ENCODE measurements at places on chromosomes 12 and 14.
A peak's percentile ranks its signal among the peaks of the same experiment; 100 is the strongest.

GRCh38 chr14:30921305-30921704, 46.9 kb downstream of the COCH start:
- peak; percentile 6 for DNase-seq

- no peak for DNase-seq
Observed at GRCh38 chr14:34794941-34795340, 80.2 kb downstream of the BAZ1A start.

DNA sequence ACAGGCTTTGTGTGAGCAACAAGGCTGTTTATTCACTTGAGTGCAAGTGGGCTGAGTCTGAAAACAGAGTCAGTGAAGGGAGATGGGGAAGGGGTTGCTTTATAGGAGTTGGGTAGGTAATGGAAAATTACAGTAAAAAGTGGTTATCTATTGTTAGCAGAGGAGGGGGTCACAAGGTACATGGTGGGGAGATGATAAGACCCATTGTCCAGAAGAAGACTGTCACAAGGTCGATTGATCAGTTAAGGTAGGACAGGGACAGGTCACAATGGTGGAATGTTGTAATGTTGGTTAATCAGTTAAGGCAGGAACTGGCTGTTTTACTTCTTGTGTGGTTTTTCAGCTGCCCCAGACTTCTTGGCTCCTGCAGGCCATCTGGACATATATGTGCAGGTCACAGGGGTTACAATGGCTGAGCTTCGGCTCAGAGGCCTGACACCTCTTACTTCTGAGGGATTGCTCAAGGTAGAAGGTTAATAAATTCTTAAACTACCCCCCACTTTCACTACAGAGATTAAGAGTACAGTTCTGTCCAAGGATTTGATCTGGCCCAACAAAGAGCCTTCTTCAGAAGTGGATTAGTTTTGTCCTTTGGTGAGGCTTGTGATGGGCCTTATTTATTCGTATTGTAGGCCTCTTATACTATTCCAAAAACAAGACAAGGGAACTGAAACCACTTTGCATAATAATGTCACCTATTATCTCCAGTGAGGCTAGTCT, 13.8 kb upstream of the DHRS4 start:
- no peak for DNase-seq

DNA sequence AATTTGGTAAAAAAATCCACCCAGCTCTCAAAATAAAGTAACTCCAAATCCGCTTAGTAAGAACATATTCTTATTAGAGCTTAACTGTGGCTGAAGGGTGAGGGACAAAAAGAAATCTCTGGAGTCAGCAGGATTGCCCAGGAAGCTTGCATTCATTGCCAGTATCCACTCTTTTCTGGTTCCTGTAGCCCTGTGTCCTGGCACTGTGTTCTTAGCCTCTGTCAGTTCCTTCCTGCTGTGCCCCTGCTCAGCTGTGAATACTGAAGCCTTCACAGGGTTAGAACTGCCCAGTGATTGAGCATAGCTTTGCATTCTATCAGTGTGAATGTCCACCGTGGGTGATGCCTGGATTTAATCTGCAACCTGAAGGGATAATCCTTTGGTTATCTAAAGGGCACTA, 266.9 kb upstream of the PELI2 start:
- DNase-seq = no peak

DNA sequence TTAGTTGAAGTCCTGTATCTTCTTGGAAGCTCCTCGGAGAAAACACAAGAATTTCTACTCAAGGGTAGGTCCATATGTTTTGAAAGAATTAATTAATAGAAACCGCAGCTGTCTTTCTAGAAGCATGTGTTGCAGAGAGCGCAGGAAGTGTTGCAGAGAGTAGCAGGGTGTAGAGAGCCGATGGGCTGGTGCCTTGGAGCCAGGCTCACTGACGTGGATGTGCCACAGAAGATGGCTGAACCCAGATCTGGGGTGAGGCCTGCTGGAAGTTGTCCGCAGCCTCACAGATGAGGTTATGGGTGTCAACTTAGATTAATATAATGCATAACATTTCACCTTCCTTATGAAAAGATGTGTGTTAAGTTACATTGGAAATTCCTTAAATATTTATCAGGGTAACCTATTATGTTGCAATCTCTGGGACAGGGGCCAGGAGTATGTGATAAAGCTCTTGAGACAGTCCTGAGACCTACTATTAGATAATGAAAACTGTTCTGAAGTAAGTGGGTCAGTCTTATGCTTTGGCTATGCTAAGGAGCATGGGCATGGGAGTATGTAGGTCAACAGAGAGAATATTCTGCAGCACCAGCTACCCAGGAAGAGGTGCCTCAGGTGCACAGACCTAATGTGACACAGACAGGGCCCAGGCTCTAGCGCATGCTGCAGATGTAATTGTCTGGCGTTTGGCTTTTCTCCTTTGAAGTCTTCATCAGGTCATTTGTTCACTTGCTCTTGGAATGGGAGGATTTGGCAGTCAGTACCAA, 973.3 kb downstream of the BCL11B start:
- peak; percentile 12 for DNase-seq

DNA sequence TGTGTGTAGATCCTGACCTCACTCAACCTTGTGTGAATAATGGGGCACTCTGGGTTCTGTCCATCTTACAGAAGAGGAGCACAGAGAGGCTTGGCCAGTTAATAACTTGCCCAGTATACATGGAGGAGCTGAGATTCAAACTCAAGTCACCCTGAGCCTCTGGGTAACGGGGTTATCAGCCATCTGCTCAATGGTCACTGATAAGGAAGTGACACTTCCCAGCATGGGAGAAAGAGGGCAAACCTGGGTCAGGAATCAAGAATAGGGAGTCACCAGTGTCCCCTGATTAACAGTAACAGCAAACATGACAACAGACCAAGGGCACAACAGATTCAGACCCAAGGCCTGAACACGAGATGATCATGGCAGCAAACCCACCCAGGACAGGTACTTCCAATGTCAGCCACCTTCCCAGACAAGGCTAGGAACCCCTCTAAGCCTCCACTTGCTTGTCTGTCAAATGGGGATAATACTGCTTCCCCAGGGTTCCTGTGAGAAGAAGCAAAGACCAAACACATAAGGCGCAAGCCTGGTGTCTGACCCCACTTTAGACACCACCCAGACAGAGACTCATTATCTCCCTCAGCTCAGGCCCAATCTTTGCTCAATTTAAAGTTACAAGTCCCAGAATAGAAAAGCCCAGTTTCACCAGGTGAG, 3.6 kb downstream of the CCDC85C start:
- no peak for DNase-seq

- DNase-seq = no peak
Observed at GRCh38 chr12:92442782-92443181, 260.0 kb upstream of the PLEKHG7 start.

GRCh38 chr14:25868521-25869314, 729.1 kb downstream of the NOVA1 start:
- no peak for DNase-seq

GRCh38 chr14:53151523-53152183, 1.5 kb downstream of the DDHD1 start:
- DNase-seq = no peak

DNA sequence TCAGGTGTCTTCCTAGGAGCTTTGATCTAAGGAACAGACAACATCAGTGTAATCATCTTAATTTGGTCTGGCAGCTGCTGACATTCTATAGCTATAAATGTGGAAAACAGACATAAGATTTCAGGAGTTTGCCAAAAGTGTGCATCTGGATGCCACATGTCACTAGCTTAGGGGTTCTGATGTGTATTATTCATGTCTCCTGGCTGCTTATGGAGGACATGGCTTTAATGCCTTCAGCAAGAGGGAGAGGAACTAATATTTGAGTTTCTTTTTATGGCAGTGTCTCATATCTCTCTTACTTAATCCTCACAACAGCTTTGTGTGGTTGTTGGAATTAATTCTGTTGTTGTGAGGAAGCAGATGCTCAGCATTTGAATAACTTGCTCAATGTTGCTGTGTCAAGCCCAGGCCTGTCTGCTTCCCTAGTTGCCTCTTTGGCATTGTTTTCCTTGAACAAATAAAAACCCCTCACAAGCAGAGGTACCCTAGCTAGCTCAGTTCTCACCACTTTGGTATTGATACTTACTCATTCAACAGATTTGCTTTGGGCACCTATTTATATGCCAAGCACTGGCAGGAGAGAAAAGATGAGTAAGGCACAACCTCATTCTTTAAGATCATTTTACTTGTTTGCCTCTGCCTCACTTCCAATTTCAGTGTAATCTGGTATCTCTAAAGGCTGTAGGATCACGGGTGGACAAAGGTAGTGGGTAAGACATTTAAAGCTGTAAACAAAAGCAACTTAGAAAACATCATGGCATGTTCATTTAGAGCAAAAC, 39.8 kb upstream of the EID3 start:
- DNase-seq = peak; percentile 92

DNA sequence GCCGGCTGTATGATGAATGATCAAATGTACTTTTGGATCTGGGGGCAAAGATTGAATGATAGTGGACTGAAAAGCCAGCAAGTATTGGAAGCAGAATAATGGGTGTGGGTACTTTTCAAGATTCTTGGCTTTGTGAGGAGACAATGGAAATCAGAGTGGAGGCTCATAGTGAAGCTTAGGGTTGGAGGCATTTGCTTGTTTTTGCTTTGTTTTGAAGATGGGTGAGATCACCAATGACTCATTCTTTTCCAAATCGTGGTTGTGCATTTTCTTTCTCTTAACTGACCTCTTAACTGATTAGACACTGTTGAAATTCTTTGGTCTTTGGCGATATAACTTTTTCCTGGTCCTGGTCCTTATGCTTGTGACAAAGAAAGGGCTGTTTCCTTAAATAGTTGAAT, 54.4 kb downstream of the PELI2 start:
- DNase-seq = no peak

- no peak for DNase-seq
Observed at GRCh38 chr14:59308673-59309072, 120.2 kb downstream of the DAAM1 start.

DNA sequence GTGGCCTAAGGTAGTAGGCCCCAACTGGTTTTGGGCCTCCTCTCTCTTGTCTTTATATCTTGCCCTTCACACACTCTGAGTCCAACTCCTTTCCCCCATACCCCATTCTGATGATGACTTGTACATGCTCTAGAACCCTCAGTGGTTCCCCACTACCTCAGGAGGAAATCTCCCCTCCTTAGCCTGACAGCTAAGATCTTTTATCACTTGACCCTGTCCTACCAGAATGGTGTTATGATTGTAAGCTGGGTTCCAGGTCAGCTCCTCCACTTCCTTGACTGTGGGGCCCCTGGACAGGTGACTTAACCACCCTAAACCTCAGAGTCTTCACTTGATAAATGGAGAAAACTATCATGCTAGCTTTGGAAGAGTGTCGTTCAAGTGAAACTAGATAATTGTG, 9.4 kb upstream of the MYL2 start:
- no peak for DNase-seq

DNA sequence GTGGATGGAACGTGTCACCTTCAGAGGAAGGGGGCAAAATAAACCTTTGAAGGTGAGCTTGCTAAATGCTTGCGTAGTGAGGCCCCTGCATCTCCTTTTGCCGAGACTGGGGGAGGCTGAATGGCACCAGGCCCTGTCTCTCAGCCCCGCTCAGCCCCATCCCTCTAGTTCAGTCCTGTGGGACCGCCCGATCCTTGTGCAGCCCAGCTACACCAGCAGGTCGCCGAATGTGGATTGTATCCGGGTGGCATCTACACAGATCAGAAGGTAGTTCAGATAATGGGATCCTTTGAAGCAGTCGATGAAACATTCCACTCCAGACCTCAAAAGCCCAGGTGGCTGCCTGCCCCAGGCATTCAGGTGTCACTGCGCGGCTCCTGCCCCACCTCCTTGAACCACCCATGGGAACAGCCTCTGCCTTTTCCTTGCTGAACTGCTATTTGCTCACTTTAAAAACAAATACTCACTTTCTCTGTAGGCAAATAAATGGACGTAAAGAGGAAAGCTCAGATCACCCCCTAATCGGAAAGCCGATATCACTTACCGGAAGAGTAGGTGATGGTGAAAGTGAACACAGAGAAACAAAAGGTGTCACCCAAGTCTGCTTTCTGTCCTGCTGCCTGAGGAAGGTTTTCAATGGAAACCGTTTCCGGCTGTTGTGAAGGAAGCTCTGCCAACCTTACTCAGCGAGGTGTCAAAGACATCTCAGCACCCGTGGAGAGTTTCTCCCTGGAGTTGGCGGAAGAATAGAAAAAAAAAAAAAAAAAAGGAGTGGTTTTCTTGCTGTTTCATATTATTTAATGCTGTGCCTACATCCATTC, 100.3 kb upstream of the NCOR2 start:
- no peak for DNase-seq

DNA sequence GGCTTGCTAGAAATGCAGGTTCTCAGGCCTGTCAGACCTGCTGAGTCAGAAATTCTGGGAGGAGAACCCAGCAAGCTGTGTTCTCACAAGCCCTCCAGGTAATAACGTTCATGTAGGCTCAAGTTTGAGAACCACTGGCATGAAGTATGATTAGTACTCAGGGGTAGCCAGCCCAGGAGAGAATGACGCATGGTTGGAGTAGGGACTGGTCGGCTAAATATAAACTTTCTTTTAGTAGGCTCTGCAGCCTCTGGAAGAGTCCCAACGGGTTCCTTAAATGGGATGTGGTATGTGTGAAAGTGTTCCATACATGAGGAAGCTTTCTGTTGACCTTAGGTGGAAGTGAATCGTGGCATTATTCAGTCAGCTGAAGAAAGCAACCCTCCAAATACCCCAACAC, 209.3 kb downstream of the SLC41A2 start:
- DNase-seq = no peak

DNA sequence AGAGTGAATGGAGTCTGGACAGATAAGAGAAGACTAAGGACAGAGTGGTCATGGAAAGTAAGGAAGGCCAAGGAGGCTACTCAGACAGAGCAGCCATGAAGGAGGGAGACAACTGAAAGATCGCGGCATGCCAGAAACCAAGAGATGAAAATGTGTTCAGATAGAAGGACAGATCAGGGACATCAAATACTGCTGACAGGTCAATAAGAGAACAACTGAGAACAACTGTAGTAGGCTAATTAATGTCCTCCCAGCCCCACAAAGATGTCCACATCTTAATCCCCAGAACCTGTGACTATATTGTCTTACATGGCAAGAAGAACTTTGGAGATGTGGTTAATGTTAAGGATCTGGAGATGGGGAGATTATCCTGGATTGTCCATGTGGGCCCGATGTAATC, 15.0 kb upstream of the HELB start:
- no peak for DNase-seq

- DNase-seq = no peak
Observed at GRCh38 chr12:57455374-57456144, 452 bp downstream of the INHBE start.

GRCh38 chr12:9943240-9943639, 11.1 kb upstream of the CLEC2A start:
- DNase-seq = no peak

- no peak for DNase-seq
Observed at GRCh38 chr14:99156090-99156425, 115.9 kb downstream of the BCL11B start.

Measured in fibroblast of skin of left quadriceps (primary cell).